ENCODE measurements at places on chromosomes 5 and 9.

- DNase-seq: no peak
Measured at GRCh38 chr5:177468329-177468684, 5.1 kb downstream of the DBN1 start.

- DNase-seq: no peak
Measured at GRCh38 chr5:146296245-146296644, 42.4 kb upstream of the POU4F3 start.

DNA sequence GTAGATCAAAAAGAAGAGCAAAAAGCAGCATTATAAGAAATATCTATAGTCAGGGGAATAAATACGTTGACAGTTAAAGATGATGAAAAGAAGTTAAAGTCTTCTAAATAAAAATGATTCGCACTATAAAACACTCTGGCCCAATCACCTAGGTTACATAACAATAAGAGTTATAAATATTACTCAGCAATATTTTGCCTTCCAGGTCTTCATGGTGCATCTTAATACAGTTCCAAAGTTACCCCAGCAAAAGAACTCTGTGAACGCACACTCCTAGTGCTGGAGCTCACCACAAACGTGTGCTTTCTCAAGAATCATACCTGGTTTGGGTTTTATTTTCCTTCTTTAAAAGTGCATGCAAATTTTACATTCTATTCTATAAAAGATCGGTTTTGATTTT lies 44.7 kb downstream of the EPB41L4A start:
- DNase-seq: no peak

- DNase-seq: no peak
Measured at GRCh38 chr9:38130724-38131123, 61.7 kb upstream of the SHB start.

GRCh38 chr5:18745042-18745987 lies 1111.1 kb downstream of the TAF11L14 start:
- peak; percentile 4 for DNase-seq

DNA sequence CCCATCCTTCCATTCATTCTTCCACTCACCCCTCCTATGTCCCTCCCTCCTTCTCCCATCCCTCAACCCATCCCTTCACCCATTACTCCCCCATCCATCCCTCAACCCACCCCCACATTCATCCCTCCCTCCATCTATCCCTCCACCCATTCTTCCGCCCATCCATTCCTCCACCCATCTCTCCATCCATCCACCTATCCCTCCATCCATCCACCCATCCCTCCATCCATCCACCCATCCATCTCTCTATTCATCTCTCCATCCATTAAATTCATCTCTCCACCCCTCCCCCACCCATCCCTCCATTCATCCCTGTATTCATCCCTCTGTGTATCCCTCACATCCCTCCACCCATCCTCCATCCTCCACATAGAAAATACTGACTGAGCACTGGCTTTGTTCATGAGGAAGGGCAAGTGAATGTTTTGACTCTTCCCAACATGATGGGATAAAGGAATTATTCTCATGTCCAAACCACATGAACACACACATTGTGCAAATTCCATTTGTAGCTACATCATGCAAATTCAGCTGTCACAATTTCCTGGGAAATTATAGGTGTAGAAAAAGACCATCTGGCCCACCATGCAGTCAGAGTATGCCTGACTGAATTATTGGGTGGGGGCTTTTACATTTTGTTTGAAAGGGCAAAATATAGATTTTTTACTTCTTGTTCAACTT lies 6.9 kb upstream of the VAV2 start:
- no peak for DNase-seq

GRCh38 chr9:136412962-136413361 lies 2.5 kb downstream of the PMPCA start:
- DNase-seq: no peak

DNA sequence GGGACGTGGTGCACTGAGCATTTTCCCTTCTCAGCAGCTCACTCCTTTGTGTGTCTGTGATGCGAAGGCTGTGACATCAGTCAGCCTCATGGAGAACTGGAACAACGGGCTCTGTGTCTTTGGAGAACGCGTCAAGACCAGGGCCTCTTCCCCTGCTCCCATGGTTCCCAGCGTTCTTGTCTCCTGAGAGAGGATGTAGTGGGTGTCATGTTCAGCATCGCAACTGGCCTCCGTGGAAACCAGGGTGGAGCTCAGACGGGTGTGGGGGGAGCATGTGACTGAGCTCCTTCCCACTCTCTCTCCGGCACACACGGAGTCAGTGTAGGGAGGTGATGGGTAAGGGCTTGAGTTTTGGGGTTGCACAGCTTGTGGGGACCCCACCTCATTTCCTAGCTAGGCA lies 59.7 kb downstream of the TENT4A start:
- peak; percentile 38 for DNase-seq

Data from NCI-H1105 (cell line).